ENCODE measurements at places on chromosomes 2 and 18. TPM values are rescaled to one million over a fixed set of nuclear protein-coding genes. Genes with fewer than 3 reads are reported as not detected.
A peak's percentile ranks its signal among the peaks of the same experiment; 100 is the strongest.

- DNase-seq = no peak
Observed at GRCh38 chr2:125681576-125681975, 974.4 kb upstream of the GYPC start.

DNA sequence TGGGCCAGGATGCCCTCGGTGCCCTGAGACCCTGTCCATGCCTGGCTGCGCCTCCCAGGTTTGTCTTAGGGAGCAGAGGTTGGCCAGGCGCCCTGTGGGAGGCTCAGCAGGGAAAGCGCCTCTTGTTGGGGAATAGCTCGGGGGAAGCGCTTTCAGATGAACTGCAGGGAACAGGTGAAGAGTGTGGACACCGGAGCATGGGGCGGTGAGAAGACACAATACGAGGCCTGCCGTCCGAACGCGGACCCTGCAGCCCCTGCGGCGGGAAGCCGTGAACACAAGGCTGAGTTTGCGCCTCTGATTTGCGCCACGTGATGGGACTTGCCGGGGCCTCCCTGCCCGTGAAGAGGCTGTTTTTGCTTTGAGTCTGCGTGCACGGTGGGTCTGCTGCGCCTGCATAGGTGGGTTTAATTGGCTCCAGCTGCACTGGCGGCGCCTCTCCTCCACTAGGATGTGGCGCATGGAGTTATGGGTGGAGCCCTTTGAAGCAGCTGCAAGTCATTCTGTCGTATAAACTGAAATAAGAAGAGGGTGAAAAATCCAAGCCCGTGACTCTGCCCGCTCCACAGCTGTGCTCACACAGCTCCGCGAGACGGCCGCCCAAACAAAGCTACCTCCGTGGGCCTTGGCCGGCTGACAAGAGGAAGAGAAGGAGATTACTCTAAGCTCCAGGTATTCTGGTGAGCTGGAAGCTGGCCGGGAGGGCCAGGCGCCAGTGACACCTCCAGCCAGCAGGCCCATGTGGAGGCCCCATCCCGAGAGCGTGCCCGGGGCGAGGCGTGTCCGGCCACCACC is 103.5 kb upstream of the CTDP1 start:
- no peak for DNase-seq

DNA sequence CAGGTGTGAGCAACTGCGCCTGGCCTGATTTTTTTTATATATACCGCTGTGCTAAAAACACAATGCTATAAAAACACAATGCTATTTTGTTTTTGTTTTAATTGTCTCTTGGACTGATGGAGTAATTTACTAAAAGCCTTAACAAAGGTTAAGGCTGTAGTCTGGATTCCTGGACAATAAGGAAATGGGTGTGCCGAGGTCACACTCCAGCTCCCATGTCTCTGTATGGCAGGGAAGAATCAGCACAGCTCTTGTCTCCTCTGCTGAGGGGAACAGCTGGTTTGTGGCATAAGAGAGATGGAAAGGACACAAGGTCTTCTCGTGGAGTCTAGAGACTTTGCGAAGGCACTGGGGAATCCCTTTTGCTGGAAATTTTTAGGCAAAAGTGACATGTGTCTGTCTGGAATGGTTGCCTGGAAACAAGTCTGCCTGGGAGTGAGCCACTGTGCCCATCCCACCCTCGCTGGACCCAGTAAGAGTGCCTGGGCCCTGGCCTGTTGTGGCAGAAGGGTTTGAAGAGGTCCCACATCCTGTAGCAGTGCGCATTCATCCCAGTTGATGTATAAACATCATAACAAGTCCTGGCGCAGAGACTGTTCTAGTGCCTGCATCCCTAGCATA is 73.1 kb downstream of the MAPK4 start:
- no peak for DNase-seq

DNA sequence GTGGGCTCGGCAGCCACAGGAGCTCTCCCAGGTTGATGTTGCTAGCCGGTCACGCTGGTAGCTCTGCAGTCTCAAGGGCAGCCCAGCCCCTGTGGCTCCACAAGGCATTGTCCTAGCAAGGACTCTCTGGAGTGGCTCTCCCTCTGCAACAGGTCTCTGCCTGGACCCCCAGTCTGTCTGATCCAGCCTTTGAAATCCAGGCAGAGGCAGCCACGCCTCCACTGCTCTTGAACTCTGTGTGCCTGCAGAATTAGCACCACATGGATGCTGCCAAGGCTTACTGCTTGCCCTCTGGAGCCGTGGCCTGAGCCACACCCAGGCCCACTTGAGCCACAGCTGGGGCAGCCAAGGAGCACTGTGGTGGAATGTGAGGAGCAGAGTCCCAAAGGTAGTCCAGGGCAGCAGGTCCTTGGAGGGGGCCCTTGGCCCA is 43.0 kb upstream of the FAHD2A start:
- no peak for DNase-seq

The MYO5B gene
- 1.5 TPM for total RNA-seq

The SP140 gene
- not detected for total RNA-seq

The FHL2 gene
- 18.5 TPM for total RNA-seq

DNA sequence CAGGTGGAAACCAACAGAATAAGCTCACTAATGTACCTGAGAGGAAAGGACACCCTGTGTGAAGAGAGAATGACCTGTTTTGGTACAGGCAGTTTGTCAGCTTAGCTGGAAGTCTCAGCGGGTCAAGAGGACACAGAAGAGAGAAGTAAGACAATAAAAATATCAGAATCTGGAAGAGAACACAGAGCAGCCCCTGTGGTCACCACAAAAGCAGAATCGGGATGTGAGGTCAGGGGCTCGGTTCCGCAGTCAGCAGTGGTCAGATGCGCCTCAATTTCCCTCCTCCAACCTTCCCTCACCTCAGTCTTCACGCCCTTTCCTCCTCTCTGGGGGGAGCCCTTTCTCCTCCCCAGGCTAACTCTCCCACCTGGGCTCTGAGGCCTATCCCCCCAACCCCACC is 122.9 kb downstream of the AFF3 start:
- no peak for DNase-seq

DNA sequence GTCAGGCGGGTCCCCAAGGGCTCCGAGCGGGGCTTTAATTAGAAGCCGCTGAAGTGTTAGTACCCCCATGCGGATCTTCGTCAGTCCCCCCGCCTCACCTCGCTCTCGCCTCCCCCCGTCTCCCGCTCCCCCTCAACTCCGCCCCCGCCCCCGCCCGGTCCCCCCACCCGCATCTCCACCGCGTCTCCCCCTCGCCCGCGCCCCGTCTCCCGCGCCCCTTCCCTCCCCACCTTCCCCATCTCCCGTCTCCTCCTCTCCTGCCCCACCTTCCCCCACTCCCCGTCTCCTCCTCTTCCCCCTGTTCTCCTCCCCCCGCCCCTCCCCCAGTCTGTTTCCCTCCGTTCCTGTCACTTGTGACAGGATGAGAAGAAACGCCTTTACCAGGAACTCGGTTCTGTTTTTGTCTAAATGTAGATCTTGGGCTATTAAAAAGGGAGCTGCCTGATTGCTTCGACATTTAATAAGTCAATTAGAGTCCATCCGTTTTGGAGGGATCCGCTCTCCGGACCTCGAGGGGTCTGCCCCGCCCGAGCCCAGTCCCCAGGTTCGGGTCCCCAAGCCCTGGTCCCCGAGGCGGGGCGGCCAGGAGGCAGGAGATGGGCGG is 969 bp upstream of the ALKAL2 start:
- DNase-seq = no peak

The MATN3 gene
- total RNA-seq = 8.9 TPM

The PSMG2 gene
- total RNA-seq = 70.4 TPM

The STARD7 gene
- total RNA-seq = 83.4 TPM

DNA sequence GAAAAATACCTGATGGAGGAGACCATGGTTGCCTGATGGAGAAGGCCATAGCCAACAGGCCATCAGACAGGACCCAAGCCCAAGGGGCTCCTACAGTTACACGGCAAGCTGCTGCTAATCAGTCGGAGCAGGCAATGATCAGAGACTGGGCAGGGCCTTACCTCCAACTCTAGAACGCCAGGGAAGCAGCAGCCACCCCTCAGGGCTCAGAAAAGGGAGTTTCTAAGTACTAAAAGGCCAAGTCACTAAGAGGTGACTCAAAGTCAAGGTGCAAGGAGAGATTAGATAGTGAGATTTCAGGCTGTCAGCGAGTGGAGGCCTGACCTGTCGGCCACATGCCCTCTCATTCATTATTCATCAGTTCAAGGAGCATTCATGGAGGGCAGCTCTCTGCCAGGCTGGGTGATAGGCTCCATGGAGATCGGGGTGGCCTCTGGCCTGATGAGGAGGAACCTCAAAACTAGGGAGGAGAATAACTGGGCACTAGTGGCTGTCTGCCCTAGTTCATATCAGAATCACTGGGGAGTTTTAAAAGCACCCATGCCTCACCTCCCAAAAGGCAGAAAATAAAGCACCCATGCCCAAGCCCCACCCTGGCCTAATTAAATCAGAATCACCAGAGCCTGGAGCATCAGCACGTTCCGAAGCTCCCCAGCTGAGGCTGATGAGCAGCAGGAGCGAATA is 3.6 kb downstream of the VIL1 start:
- DNase-seq = no peak

The SCN2A gene
- 1.5 TPM for total RNA-seq

GRCh38 chr18:69840445-69840844 is 107.2 kb downstream of the CD226 start:
- no peak for DNase-seq

- DNase-seq = no peak
Observed at GRCh38 chr2:10473121-10473756, 25.1 kb upstream of the ODC1 start.

The PCARE gene
- total RNA-seq = not detected

The TMEM185B gene
- total RNA-seq = 38.4 TPM

DNA sequence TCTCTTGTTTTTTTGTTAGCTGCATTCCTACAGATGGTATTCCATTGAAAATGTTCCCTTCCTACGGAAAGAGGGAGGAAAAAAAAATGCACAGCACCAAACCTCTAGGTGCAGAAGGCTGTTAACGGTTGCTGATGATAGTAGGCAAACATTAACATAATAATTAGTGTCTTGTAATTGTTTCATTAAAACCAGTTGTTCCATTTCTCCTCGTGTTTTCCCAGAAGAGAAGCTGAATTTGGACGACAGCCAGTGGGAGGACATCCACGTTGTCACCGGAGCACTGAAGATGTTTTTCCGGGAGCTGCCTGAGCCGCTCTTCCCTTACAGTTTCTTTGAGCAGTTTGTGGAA is 494.7 kb downstream of the ARHGAP15 start:
- DNase-seq = no peak

The ADCYAP1 gene
- total RNA-seq = 18.5 TPM

The FEZ2 gene
- total RNA-seq = 40.8 TPM

DNA sequence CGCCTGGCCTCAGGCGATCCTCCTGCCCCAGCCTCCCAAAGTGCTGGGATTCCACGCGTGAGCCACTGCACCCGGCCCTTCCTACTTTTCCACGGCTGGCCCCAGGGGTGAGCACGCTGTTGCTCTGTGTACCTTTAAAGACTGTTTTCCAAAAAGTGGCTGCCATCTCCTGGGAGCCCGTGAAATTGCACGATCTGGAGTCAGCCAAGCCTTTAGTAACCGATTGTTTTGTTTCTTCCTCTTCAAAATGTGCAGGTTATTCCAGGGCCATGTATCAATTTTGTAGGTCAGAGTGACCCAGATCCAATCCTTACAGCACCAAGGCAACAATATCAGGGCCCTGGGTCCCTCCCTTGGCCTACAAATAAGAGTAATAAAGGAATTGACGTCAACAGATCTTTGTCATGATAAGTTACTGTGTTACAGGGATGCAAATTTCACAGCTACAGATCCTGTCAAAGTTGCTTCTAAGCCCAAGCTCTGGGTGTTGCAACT is 135.6 kb upstream of the ZNF236 start:
- peak; percentile 58 for DNase-seq

GRCh38 chr2:238176613-238177012 is 17.8 kb downstream of the ERFE start:
- no peak for DNase-seq

GRCh38 chr2:144659731-144660275 is 139.9 kb upstream of the ZEB2 start:
- no peak for DNase-seq

The CRIM1 gene
- total RNA-seq = 246 TPM

- DNase-seq = no peak
Observed at GRCh38 chr2:59585655-59586054, 967.8 kb downstream of the BCL11A start.

DNA sequence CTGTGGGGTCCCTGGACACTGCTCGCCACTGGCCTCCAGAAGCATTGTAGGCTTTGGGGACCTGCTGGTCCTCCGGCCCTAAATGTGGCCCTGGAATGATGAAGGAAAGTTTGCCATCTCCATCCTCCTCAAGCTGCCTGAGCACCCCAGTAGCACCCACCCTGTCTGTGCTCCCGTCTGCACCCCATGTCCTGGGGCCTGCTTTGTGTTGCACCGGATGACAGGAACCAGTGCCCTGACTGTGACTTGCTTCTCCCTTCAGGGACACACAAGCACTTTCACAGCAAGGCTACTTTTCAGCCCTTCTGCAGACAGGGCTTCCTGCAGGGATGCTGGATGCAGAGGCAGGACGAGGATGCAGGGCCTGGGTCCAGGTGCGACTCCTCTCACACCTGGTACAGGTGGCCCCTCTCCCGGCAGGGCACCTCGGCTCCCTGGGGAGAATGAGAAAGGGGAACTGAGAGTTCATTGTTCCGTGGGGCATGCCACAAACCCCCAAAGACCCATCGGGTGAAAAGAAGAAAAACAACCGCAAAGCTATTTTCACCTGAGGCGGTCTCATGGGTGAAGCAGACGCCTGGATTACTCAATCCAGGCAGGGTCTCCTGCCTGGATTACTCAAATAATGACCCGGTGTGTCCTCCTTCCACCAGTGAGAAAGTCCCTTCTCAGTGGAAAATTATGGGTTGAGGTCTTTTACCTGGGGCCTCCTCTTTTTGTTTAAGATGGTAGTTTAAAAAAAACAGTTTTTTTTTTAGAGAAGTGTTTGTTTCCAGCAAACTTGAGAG is 74.9 kb downstream of the LONRF2 start:
- DNase-seq = no peak

DNA sequence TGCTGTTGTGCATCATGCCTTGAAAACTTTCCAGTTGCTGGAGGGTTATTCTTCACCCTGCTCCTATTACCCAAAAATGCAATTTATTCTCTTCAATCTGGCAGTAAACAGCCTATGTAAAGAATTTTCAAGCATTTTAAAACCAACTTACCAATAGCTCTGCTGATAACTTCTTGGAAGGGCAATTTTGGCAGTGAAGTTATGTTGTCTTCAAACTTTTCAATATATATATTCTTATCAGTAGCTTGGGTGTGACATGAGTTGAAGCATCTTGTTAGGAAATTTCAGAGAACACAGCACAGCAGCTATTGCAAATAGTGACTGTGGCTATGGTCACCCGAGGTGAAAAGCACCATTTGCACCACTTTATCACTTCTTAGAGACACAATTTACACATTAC is 395.5 kb downstream of the STK39 start:
- DNase-seq = no peak

- DNase-seq = no peak
Observed at GRCh38 chr2:18900691-18901141, 311.3 kb upstream of the NT5C1B start.

The SERPINB3 gene
- total RNA-seq = not detected

DNA sequence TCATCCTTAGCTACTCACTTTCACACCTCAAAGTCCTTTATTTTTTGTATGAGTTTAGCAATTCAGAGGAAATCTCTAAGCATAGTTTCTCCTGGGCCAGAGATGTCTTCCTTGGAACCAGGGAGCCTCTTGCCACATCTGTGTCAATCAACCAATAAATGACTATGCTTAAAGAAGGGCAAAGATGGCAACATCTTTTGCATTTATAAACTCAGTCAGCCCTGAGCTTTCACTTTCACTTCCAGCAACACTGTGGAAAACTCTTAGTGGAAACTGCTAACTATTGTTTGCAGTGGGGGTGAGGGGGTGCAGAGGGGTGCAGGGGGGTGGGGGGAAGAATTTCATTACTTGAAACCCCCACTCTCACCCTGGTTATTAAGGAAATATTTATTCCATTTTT is 3.4 kb downstream of the ACVR1C start:
- no peak for DNase-seq

The AOX1 gene
- 0.80 TPM for total RNA-seq

Measured in endothelial cell (in vitro differentiated cells).